ENCODE measurements at places on chromosomes 3 and 15.

DNA sequence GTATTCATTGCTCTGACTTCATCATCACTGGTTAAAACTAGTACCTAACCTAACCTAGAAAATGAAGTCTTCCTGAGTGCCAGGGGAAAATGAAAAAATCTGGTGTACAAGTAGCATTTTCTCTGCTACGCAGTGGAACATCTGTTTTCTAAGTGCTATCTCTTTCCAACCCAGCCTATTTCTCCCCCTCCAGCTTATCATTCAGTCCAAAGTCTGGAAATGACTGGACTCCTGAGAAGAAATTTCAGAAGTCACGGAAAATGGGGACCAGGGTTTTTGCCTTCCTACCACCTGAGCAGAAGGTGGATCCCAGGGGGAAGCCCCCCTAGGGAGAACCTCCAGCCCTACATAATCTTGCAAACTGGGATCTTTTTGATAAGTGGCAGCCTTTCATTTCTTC lies 9.6 kb upstream of the GLCE start:
- no peak for DNase-seq

GRCh38 chr3:169558371-169558770 lies 105.1 kb downstream of the MECOM start:
- no peak for DNase-seq

- DNase-seq, result no peak
These were observed 26.7 kb downstream of the NBEAL2 start for GRCh38 chr3:47006145-47006651.

- DNase-seq, result no peak
These were observed 73.6 kb downstream of the TFG start for GRCh38 chr3:100782906-100783305.

DNA sequence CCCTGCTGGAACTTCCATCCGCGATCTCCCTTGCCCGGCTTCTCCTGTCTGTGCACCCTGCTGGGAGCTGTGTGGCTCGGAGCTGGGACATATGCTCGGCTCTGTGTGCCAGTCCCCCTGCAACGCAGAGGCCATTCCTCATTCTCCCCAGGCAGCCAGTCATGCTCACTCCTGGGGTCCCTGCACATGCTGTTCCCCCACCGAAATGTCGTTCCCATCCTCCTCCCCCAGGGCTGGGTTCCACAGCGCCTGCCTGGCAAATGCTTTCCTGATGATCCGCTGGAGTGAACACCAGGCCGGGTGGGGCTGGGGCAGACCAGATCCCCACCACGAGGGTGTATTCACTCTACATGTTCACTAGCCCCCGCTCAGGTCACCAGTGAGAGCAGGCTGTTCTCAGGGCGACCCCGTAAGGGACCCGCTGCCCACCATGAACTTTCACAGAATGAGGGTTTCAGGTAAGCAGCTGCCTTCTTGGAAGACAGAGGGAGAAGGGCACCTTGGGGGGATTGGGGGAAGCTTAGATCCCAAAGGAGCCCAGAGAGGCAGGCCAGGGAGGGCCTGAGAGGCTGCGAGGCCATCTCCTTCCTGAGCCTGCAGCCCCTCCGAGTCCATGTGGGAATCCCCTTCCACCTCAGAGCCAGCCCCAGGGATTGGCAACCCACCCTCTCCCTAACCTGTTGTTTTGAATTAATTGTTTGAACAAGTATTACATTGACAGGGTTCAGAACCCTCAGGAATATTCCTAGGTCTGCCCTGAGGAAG lies 88.7 kb upstream of the IQSEC1 start:
- DNase-seq, result no peak

DNA sequence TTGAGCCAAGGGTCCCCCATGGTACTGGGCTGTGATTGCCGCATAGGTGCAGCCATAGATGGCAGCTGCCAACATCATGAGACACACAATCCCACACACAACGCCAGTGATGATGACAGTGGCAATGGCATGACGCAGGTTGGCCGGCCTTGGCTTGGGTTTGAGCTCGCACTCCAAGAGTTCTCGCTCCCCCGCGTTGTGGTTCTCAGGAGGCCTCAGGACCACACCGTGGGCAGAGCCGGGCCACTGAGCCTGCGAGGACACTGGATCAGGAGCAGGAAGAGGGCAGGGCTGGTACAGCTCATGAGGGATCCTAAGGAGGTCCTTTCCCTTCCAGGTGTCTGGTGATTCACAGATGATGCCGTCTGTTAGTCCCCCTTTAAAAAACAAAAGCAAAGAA lies 9.3 kb downstream of the LRTM1 start:
- DNase-seq, result no peak

DNA sequence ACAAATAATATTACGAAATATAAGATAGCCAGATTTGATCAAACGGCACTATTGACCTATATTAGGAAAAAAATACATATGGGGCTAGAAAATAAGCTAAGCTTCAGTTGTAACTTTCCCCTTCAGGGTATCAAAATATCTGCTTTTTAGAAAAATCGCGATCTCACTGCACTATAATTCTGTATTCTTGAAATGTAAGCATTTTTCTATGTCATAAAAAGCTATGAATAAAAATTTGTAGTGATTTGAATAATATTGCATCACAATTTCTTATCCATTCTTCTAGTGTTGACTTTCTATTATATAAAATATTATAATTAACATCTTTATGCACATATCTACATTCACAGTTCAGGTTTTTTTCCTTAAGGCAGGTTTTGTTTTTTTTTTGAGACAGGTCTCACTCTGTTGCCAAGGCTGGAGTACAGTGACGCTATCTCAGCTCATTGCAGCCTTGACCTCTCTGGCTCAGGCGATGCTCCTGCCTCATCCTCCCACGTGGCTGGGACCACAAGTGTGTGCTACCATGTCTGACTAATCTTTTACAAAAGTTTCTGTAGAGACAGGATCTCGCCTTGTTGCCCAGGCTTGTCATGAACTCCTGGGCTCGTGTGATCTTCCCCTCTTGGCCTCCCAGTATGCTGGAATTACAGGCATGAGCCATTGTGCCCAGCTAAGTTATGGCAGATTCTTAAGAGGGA lies 21.6 kb downstream of the EMC4 start:
- no peak for DNase-seq

DNA sequence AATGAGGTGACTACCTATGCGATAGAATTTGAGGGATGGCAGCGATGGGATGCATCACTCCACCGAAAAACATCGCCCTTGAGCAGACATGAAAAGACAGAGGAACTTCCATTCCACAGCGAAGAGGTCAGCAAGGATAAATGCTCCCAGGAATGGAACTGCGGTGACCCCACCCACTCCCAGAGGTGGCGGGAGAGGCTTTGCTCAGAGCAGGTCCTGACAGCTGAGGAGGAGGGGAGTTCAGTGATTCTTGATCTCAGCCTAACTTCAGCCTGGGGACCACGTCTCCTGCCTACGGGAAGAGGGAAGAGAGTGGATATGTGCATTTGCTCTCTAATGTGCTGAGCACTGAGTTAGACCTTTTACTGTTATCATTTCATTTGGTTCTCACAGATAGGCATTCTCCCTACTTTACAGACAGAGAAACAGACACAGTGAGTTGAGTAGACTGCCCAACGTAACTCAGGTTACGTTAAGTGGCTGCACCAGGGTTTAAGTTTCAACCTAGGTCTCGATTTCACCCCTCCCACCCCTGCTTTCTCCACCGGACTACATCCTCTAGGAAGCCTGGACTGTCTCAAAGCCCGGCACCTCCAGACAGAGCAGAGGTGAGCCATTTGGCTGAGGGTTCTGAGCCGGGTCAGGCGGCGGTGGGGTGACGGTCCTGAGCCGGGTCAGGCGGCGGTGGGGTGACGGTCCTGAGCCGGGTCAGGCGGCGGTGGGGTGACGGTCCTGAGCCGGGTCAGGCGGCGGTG lies 170.0 kb downstream of the RAB11A start:
- DNase-seq, result no peak

DNA sequence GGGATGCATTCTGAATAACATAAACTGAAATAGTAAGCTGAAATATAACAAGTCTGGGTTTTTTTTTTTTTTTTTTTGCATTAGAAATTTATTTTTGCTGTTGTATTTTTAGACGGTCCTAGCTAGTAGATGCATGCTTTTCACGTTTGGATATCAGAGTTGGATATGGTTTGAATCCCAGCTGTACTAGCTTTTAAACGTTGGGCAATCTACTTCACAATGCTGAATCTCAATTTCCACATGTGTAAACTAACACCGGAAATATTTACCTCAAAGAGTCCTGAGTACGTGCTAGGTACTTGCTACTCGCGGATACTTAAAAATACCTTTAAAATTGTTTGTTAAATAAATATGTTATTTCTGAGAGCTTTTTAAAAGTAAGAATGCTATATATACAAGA lies 139.8 kb downstream of the BBX start:
- no peak for DNase-seq

- DNase-seq, result no peak
These were observed 110.1 kb upstream of the TGFBR2 start for GRCh38 chr3:30496066-30496966.

- DNase-seq, result no peak
These were observed 10.0 kb downstream of the DCP1A start for GRCh38 chr3:53337167-53337940.

DNA sequence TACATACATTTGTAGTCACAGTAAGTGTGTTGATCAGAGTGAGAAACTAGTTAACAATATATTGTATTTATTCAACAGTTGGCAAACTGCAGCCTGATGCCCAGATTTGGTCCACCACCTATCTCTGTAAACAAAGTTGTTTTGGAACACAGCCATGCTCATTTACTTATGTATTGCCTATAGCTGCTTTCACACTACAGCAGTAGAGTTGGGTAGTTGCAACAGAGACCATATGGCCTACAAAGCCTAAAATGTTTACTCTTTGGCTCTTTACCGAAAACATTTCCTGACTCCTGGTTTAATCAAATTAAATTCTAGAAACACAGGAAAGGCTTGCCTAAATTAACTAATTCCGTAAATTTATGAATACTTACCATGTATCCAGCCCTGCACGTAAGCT lies 39.4 kb downstream of the CMC1 start:
- no peak for DNase-seq

GRCh38 chr3:171056528-171056927 lies 30.0 kb upstream of the SLC2A2 start:
- no peak for DNase-seq

DNA sequence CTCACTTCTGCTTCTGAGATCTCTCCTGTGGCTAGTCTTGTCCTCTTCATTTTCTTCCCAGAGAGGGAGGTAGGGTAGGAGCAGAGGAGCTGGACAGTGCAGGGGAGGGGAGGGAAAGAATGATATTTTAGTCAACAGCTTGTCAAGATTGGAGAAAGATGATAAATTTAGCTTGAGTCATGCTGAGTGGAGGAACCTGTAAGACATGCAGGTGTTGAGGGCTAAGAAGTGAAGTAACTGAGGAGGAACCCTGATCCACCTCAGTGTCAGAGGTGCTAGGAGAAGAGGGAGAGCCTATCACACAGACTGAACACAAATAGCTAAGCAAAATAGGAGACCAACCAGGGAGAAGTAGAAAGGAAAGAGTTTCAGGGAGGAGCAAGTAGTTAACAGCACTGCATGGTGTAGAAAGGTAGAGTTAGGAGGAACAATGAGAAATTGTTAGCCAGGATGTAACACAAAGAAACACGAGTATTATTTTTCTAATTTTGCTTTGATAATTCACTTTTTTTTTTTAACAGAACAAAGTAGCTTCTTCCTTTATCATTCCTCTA lies 108.2 kb upstream of the CHRM5 start:
- DNase-seq, result no peak

DNA sequence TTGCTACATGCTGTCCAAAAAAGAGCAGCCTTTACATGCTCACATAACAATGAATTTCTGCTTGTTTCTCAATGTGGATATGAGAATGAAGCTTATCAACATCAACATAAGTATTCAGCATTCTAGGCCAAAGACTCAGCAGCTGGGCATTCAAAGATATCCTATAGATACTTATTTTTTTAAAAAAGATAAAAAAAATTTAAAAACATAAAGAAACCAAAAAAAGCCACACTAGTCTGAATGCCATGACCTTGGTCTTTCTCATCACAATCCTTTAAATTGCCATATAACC lies 182.0 kb downstream of the TNIK start:
- no peak for DNase-seq

DNA sequence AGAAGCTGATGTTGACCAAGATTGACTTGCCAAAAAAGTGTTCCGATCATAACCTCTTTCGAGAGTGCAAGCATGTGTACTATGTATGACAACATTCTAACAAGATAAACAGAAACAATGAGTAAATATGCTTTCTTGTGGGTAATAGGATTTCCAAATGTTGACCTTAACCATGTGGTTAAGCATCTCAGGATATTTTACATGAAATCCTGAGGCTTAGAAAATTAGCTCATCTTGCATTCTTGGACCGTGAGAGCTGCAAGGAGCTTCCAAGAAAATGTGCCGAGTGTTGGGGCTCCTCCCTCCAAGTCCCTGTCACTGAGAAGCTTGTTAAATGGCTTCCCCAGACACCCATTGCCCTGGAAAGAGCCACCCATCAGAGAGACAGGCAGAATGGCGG lies 50.1 kb downstream of the C3orf20 start:
- no peak for DNase-seq

DNA sequence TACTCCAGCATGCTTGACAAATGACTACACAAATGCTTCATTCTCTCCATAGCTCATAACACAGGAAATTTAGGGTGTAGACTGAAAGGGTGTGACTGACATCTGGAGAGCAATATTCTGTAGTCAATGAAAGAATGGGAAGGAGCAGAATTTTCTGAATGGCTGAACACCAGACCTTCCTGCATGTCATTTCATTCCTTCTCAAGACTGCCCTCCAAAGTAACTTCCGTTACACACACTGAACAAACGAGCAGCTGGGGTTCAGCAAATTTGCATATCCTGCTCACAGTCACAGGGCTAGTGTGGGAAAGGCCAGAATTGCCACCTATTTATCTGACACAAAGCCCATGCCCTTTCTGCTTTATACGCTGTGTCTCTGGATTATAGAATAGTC lies 325.0 kb upstream of the CFAP20DC start:
- DNase-seq, result no peak

GRCh38 chr15:90864507-90864906 lies 3.9 kb upstream of the FURIN start:
- DNase-seq, result no peak

GRCh38 chr3:20185331-20185678 lies 701 bp downstream of the SGO1 start:
- DNase-seq, result no peak

DNA sequence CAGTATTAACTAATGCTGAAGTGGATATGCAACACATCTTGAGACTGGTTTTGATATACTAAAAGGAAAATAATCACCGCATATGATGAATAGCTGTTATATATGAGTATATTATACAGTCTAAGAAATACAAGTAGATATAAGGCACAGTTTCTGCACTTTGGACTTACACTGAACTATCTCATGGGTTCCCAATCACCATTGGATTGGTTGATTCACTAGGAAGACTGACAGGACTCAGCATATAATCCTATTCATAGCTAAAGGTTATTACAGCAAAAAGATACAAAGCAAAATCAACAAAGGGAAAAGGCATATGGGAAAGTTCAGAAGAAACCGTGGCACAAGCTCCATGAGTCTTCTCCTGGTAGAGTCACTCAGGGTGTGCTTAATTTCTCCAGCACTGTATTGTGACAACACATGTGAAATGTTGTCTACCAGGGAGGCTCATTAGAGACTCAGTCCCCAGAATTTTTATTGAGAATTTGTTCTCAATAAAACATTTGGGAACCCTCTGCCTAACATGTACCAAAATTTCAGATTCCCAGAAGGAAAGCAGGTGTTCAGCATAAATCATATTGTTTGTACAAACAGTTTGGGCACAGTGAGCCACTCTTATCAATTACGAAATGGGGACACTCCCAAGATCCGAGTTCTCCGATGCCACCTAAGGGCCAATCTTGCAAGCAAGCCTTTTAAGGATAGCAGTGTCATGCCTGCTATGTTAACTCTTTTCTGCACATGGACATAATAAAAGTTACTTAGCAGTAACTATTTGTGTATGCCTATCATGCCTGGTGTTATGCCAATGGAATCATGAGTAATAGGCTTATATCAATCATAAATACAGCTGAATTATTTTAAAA lies 26.8 kb downstream of the CMC1 start:
- no peak for DNase-seq

Measured in NCI-H187 treated with DMSO at 0.1 percent for 48 hours (cell line).